ENCODE measurements at places on chromosomes 3 and 15.

GRCh38 chr15:62853841-62854225 is 188.7 kb upstream of the TPM1 start:
- no peak for DNase-seq

DNA sequence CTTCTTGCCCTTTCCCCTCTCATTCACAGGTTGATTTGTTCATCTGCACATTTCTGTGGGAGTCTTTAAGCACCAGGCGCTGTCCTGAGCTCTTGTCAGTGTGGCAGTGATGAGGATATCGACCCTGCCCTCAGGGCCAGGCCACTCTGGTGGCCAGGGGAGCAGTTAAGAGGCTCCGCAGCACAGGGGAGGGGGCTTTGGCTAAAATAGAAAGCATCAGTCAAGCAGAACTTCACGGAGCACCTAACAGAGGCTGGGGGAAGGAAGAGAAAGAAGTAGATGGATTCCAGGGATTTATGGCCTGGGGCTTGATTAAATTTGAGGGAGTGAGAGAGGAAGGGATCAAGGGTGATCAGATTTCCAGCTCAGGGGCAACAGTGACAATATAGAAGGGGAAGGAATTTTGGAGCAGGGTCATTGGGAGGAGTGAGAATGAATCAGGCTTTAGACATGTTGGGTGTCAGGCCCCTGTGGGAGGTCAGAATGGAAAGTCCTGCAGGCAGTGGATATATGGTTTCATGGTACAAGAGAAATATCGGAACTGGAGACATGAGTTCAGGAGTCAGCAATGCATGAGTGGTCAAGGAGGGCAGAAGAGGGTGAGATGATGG is 73.0 kb upstream of the GLCE start:
- no peak for DNase-seq

- no peak for DNase-seq
These were observed 92.7 kb downstream of the UACA start for GRCh38 chr15:70670680-70671079.

DNA sequence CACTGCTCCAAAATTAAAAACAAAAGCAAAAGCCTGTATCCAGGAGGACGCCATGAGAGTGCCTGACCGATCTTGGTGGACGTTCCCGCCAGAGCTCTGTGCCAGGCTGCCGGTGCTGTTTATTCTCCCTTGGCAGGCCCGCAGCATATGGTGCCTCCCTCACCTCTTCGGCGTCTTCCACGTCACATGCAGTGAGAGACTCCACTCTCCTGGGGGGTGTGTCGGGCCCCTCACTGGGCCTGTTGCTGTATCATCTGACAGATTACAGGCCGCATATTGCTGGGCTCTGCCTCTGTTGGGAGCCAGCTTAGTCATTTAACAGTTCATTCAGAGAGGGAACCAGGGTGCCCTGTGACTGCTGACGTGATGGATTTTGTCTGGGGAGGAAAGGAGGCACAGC is 86.4 kb upstream of the ARRDC4 start:
- DNase-seq, result no peak

DNA sequence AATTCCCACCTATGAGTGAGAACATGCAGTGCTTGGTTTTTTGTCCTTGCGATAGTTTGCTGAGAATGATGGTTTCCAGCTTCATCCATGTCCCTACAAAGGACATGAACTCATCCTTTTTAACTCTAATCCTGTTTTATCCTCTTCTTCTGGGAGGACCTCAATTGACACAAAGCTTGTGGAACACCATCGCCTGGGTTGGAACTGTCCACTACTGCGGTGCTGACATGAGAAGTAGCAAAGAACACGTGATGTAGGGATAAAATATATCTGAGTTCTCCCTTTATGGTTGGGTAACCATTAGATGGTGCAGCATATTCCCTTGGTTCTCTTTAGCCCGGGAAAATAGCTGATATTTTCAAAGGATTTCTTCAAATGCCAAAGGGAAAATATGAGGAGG is 105.3 kb upstream of the TOPAZ1 start:
- no peak for DNase-seq

DNA sequence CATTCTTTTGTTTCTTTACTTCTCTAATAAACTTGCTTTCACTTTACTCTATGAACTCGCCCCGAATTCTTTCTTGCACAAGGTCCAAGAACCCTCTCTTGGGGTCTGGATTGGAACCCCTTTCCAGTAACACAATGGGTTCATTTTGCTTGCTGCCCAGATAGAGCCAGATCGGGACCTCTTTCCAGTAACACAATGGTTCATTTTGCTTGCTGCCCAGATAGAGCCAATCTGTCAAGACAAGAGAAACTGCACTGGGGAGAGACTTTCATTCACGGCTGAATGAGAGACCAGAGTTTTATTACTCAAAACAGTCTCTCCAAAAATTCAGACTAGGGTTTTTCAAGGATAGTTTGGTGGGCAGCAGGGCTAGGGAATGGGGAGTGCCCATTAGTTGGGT is 25.4 kb downstream of the METTL6 start:
- no peak for DNase-seq

DNA sequence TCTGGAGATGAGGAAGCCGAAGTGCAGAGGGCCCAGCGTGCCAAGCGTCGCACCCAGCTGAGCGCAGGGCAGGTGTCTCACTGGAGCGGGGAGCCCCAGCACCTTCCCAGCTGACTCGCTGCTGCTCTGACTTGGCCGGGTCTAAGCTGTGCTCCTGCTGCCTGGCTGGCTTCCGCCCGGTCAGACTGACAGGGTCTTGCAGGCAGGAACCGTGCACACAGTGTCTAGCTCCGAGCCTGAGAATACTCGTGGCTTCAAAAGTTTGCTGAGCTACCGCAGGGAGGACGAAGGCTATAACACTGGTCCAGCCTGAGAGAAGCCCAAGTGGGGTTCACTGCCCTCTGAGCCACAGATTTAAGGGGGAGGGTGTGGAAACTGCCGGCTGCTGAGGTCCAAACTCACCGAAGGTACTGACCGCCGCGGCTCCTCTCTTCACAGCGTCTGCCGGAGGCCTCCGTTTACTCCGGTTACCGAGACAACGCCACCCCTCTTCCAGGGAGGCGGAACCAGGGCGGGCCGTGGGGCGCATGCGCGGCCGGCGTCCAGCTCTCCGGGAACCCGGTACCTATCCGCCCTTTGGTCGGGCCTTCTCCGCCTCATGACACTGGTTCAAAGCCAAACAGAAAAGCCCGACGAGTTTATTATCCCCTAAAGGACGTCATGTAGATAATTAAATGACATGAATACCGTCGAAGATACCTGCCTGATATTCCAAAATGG is at the start of gene CFAP44:
Gene CFAP44, minus strand, starts transcription at position 443 of the 720 bp plus-strand sequence. CDS start 7,829 bp downstream, outside the sequence.
- DNase-seq, result peak; percentile 79

- no peak for DNase-seq
These were observed 20.6 kb downstream of the GRM2 start for GRCh38 chr3:51727500-51727899.

- no peak for DNase-seq
These were observed 33.2 kb downstream of the TUBGCP4 start for GRCh38 chr15:43404130-43404529.

GRCh38 chr15:70585707-70586034 is 177.7 kb downstream of the UACA start:
- DNase-seq, result no peak

DNA sequence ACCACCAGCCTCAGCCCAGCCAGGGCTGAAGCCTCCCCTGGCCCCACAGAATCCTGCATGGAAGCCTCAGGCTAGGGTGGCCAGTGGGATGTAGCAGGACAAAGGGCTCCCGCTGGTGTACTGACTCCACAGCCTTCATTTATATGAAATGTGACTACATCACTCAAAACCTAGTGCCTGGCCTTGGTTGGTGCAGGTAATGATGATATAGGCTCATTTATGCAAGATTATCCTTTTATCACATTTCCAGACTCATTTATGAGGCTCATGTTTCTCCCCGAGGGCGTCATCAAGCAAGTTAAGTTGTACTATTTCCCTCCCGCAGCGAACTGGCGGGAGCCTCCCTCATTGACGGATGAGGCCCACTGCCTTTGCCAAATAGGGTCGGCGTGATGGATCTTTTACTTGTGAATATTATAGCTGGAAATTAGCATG is 179.1 kb upstream of the SMAD3 start:
- DNase-seq, result no peak

GRCh38 chr3:183554377-183554776 is 1.1 kb downstream of the KLHL6 start:
- no peak for DNase-seq

GRCh38 chr3:64806668-64807605 is 119.1 kb upstream of the ADAMTS9 start:
- DNase-seq, result no peak

DNA sequence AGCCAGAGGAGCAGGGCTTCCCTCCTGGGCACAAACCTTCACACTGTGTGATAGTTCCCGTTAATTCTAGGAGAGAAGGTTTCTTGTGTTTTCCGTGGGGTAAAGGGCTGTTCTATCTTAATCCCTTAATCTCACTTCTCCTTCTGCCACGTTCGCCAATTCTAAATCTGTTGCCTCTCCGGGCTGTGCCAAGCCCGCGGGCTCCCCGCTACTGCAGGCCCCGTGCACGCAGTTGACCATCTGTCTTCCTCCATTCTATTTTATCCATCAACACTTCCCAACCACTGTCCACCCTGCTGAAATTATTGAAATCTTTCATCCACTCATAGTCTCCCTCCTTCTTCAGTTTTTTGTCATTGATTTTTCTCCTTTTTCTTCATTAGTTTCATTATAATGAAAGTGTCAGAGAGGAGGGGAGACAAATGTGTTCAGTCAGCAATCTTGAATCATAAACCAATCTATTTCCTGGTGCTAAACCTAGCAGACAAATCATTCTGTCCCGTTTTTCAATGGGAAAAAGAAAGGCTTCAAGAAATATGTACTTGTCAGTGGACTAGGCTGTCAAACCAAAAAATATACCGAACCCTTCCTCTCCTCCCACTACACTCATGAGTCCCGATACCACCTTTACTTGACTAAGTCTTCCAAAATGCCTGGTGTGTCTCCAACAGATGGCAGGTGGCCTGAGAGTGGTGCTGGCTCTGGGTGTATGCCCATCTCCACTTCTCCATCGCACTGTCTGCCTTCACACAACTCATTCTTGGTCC is 39.6 kb downstream of the SLCO2A1 start:
- DNase-seq, result no peak

GRCh38 chr15:70149667-70150404 is 52.1 kb upstream of the TLE3 start:
- no peak for DNase-seq

DNA sequence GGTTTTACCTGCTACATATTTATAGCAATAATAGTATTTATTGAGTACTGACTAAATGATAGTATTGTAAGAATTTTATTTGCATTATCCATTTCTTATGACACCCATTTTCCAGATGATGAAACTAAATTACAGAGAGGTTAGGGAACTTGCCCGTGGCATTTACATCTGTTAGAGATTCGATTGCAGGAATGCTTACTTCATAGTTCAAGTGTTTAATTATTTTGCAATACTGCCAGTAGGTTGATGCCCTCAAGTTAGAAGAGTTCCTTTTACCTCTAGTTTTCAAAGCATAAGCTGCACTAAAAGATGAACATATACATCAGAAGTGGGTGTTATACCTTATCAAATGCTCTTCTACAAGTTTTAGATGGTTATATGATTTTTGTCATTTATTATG is 362.8 kb upstream of the RGMA start:
- no peak for DNase-seq

GRCh38 chr3:46890132-46890531 is 12.6 kb downstream of the PTH1R start:
- no peak for DNase-seq

DNA sequence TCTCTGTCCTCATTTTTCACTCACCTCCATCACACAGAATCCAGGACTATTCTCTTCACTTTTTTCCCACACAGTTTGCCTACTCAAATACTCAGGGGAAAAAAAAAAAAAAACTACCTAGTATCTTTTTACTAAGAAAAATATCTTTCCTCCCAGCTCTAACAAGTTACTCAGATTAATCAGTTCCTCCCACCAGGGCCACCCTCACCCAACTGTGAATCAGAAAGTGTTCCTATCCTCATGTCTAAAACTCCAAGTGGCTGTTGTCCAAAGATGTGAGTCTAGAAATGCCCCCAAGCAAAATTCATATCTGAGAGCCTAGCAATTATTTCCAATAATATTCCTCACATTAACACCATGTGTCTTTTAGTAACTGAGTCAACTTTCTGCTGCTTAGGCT is 268.0 kb downstream of the ERC2 start:
- no peak for DNase-seq

DNA sequence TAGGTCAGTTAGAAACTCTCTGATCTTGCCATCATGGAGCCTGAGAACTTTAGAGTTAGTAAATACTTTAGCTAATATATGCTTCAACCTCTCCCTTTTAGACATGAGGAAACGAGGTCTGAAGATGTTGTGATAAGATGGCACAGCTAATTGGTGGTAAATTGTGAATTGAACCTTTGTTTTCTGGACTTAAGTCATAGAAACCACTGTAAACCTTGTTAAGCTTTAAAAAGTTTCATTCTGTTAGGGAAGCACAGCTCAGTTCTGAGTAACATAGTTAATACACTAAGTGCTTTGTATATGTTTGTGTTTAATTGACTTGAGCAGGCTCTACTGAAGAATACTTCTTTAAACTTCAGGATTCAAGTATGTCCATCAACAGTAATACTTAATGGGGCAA is 108.6 kb downstream of the AKAP13 start:
- no peak for DNase-seq

DNA sequence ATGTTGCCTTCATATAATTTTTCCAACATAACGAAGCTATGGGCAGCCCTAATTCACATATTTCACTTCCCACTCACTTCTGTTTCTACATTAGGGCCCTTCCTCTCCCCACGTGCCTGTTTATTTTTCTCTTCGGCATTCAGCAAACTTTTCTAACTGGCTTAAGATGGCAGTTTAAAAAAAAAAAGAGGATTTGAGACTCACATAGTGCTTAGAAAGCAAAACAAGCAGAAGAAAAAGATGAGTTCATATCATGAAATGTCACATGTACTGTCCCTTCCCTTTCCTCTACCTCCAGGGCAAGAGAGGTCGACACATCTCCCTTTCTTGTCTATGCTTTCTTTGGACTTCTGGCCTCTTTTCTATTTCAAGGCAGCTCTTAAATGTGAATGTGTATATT is 30.6 kb downstream of the SLC49A4 start:
- no peak for DNase-seq

GRCh38 chr3:107142171-107142570 is 235.1 kb upstream of the CCDC54 start:
- no peak for DNase-seq
